Left kidney (tissue), 8 donors: ENCODE measurements at places on chromosomes 2 and 18. TPM values are rescaled to one million over a fixed set of nuclear protein-coding genes. Genes with fewer than 3 reads are reported as not detected.

The SRD5A2 gene
- polyA plus RNA-seq: 0.13 TPM

The HAT1 gene
- polyA plus RNA-seq: 75.0 TPM

- DNase-seq: no peak
Measured at GRCh38 chr2:109611467-109612095, 2.2 kb downstream of the SEPTIN10 start.

The CARF gene
- polyA plus RNA-seq: 22.6 TPM

DNA sequence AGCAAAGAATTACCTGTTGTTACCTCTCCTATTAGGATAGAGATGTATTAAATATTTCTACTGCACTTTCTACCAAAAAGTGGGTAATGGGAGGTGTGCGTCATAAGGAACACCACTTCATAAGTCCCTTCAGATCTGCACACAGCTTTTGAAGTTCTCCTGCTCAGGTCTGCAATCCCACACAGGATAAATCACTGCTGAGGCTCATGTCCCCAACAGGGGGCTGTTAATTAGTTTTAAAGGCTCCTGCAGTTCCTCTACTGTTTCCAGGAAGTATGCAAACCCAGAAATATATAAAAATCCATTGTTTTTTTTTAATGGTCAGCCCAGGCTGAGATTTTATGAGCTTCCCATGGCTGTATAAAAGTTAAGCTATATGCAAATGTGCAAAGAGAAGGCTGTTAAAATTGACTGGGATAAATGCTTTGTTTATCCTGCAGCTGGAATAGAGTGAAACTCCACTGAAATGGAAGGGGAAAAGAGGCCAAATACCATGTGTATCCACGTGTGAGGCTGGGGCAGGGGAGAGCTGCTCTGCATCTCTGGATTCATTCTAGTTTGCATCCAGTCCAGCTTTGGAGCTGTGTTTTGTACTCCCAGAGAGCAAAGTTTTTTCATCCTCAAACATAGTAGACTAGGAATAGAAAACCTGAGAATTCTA, 903.7 kb downstream of the TDRD15 start:
- DNase-seq: no peak

DNA sequence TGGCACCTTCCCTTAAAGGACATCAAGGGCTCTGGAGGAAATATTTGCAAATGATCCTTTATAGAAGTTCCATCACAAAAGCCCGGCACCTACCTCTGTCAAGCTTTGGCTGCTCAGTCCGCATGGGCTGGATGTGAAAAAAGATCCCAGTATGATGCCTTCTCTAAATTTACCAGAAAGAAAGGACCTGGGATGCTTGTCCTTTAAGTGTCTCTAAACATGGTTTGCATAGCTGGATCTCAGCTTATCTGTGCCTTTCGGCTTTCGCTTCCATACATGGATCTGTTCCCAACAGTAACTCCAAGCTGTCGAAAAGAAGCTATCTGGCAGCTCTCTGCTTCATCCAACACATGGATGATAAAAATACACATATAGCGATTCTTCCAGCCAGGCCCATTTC, 60.4 kb upstream of the SLC8A1 start:
- DNase-seq: no peak

- DNase-seq: peak; percentile 59
Measured at GRCh38 chr18:36757081-36757480, 71.7 kb downstream of the TPGS2 start.
